ENCODE measurements at places on chromosomes 6 and 20.

DNA sequence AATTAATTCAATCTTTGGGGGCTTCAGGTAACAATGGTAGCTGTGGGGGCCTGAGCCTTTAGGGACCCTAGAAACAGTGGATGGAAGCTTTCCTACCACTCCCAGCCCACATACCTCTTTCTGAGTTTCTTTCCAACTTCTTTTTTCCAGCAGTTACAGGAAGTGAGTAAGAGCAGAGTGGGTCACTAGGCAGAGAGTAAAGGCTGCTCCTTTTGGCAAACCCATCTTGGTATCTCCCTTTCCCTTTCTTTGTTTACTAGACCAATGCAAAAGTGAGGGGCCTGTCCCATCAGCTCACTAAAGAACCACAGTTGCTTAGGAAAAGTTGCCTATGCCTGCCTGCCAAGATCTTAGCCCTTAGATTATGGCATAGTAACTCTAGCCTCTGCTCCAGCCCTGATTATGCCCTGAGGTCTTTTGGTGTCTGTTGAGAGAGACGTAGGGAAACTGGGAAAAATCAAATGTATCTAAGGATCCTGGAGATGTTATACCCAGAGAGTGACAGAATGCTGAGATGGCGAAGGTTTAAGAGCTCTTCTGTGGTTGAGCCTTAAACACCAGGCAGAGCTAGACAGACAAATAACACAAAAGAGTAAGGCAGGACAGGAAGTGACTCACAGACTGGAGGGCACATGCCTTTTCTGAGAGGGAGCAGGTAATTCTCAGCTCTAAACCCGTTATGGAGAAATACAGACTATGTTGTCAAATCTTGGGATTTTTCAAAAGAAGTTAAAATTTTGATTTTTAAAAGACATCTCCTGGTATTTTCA lies 31.3 kb downstream of the TRMT6 start:
- DNase-seq: no peak

- DNase-seq: no peak
Measured at GRCh38 chr6:11291582-11291981, 59.1 kb upstream of the NEDD9 start.

DNA sequence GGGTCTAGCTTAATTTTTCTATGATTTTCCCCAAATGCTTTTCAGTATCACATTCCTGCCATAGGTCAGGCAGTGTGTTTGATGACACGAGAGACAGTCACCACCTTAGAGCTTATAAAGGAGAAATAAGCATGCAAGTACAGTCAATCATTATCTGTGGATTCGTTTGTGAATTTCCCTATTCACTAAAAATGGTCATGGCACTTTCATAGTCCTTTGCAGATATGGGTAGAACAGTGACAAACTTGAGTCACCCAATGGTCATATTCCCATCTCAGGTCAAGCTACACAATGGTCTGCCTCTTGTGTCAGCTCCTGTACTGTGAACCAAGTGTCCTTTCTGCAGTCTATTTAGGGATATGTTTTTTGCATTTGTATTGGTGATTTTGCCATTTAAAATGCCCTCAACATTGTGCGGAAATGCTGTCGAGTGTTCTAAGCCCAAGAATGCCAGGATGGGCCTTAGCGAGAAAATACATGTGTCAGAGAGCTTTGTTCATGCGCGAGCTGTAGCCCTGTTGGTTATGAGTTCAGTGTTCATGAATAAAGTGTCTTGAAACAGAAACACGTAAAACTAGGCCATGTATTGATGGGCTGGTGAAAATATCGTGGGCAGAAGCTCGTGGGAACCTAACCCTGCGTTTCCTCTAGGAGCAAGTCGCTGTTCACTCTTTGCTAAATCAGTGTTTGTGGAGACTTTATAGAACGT lies 19.8 kb downstream of the SUMO4 start:
- DNase-seq: no peak

DNA sequence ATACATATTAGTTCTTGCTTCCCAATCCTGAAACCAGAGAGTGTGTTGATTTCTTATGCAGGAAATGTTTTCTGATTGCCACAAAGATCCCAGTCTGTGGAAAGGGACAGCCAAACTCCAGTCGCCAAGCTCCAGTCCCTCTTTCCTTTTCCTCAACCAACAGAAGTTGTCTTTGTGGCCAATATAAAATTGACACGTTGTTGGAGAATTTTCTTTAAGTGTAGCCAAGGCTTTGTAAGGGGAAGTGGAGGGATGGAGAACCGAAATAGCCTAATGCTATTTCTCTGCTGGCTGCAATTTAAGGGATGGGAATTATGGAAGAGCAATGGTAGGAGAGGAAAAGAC lies 5.4 kb downstream of the ADGRB3 start:
- DNase-seq: no peak

- DNase-seq: no peak
Measured at GRCh38 chr6:85506441-85507093, 56.7 kb downstream of the NT5E start.

GRCh38 chr20:59441860-59442810 lies 141.7 kb downstream of the EDN3 start:
- DNase-seq: no peak

DNA sequence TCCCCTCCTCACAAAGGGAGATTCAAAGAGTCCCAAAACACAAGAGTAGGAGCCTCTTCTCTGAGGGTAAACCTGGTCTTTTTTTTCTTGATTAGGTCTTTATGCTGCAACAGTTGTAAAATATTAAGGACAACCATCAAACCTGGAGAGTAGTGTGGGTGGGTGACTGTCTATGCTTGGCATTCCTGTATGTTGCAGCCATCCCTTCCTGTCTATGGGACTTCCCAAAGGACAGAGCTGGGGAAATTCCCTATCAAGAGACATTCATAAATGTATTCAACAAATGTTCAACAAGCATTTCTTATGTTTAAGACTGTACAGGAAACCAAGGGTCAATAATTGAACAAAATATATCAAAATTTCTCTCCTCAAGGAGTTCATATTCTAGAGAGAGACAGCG lies 5.5 kb downstream of the BTN2A2 start:
- DNase-seq: no peak

DNA sequence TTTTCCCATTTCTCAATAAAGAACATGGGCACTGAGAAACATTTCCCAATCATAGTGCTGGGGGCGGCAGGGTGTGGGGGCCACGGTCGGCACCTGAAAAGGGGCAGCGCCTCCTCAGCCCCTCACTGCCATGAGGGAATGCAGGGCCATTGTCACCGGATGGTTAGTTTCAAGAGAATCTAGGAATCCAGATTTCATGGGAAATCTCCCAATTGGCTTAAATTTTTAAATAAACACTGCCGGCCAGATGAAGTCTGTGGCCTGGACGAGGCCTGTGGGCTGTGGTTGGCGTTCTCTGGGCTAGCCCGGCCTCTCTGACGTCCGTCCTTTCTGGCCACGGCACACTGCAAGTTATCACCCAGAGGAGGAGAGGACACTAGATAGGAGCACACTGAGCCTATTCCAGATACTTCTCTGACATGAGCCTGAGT lies 25.6 kb downstream of the MANBAL start:
- DNase-seq: no peak

- DNase-seq: no peak
Measured at GRCh38 chr6:10585209-10585845, 64.2 kb downstream of the GCNT2 start.

- DNase-seq: no peak
Measured at GRCh38 chr20:31901615-31902014, 31.2 kb downstream of the TTLL9 start.

GRCh38 chr6:57224769-57225515 lies 2.8 kb upstream of the RAB23 start:
- no peak for DNase-seq

GRCh38 chr20:8050157-8050837 lies 30.7 kb upstream of the TMX4 start:
- DNase-seq: no peak

GRCh38 chr6:33846226-33846625 lies 42.4 kb upstream of the MLN start:
- DNase-seq: no peak

DNA sequence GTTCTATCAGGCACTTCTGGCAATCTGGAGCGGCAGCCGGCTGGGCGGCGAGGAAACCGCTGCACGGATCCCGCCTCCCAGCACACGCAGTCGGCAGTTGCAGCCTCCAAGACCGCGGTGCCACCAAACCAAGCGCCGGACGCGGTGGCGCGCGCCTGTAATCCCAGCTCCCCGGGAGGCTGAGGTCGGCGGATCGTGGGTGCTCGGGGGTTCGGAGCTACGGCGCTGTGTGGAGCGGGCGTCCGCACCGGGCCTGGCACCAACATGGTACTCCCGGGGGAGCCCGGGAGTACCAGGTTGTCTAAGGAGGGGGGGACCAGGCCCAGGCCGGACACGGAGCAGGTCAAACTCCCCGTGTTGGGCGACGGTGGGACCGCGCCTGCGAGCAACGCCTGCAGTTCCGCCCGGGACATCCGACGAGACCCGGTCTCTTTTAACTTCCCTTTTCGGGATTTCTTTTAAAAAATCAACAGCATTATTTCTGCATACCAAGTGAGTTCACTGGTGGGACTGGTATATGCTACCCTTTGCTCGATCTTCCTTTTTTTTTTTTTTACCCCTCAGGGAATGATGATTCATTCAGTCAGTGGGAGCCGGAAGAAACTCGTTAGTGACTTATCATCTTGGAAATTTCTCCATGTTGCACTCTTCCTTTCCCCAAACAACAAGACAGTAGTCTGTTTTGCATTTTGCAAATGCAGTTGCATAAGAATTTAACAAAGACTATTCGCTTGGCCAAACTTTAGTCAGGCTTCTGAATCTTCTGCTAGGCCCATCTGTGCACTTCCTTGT lies 27.6 kb downstream of the ZNF311 start:
- DNase-seq: no peak

DNA sequence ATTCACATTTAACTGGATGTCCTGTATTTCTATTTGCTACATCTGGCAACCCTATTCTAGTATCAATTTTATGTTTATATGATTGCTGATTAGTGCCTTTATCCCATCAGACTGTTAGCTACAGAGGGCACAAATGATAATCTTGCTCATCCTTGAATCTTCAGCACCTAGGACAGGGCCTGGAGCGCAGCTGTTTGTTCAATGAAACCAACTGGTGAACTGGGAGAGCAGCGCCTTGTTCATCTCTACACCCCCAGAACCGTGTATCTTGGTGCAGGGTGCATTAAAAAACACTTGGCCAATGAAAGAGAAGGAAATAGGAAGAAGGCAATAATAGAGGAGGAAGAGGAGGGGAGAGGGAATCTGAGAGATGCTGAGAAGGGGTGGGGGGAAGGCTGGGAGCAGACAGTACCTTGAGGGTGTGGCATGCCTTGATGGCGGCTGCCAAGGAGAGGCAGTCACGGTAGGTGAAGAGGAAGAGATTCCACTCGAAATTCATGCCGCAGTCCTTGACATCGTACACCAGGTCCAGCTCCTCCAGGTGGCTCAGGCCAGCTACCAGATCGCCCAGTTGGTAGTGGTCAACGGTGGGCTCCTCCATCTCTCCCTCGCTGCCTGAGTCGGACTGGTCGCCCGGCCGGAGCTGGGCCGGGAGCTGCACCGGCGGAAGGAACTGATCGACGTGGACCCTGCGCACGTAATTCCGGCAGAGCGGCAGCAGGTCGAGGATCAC lies 15.5 kb downstream of the TMEM151B start:
- no peak for DNase-seq

- DNase-seq: no peak
Measured at GRCh38 chr20:49570828-49571552, 3.1 kb upstream of the PTGIS start.

GRCh38 chr6:112956696-112957535 lies 609.8 kb downstream of the RFPL4B start:
- no peak for DNase-seq

DNA sequence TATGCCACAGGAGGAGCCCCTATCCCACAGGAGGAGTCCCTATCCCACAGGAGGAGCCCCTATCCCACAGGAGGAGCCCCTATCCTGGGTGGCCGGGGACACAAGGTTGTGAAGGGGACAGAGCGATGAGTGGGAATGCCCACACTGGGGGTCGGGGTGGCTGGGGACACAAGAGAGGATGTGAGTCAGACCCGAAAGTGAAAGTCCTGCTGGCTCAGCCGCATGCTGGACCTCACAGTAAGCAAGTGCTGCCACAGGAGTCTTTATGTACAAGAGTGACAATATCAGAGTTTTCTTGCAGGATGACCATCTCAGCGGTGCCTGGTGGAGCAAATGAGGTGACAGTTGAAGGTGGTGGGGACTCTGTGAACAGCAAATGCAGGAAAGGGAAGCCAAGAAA lies 93.7 kb downstream of the PSMB1 start:
- DNase-seq: no peak

DNA sequence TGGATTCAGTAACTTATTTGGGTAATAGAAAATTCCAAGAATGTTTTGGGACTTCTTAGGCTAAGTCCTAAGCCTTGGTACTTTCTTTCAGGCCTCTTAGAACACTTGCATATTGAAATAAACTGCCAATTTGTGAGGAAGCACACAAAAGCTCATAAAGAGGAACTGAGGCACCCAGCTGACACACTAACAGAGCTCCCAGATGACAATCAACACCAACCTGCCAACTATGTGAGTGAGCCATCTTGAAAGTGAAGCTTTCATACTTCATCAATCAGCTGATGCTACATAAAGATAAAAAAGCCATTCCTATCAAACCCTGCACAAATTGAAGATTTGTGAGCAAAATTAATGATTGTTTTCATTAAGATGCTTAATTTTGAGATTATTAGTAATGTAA lies 832.5 kb upstream of the EPHA7 start:
- DNase-seq: no peak

- no peak for DNase-seq
Measured at GRCh38 chr6:122392564-122393350, 6.7 kb upstream of the HSF2 start.

- DNase-seq: no peak
Measured at GRCh38 chr6:43865086-43865485, 95.1 kb downstream of the VEGFA start.

- no peak for DNase-seq
Measured at GRCh38 chr20:38002422-38002821, 30.8 kb downstream of the TTI1 start.

- no peak for DNase-seq
Measured at GRCh38 chr6:85911067-85911466, 268.4 kb upstream of the SYNCRIP start.

- DNase-seq: no peak
Measured at GRCh38 chr6:4351520-4352321, 216.3 kb upstream of the ECI2 start.

DNA sequence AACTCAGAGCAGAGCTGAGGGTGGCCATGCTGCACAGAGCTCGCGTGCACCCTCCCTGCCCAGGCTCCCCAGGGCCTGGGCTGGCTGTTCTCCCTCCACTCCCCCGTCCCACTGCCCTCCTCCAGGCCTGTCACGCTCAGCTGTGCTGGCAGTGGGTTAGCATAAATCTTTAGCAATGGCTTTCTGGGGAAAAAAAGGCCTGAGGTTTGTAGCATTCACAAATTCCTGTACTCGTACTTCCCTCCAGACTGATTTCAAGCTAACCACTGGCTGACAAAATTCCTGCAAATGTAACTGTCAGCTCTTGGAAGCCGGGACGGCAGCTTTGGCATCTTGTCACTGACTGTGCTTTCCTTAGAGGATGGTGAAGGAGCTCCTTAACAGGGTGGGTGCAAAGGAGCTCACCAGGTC lies 22.3 kb upstream of the SMOC2 start:
- DNase-seq: no peak

DNA sequence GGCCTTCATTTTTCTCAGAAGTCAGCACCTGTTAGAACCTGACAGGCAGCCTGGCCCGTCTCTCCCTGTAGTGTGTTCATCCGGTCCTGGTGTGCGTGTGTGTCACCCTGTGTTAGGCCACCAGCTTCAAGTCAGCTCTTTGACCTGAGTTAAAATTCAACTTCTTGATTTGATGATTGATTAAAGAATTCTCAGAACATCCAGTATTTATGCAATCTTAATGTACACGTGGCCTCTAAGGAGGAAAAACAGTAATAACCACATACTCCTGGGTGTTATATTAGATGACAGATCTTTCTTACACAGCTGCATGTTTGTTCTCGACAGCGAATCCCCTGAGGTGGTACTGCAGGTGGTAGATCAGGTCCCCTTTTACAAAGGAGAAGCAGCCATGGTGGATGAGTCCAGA lies 19.1 kb upstream of the TMEM217 start:
- DNase-seq: no peak

All from neural crest cell (in vitro differentiated cells).